Esophagus muscularis mucosa (tissue), 4 donors: ENCODE measurements at places on chromosomes 7 and 10. TPM values are rescaled to one million over a fixed set of nuclear protein-coding genes. Genes with fewer than 3 reads are reported as not detected.

GRCh38 chr10:113219446-113219845, 269.4 kb downstream of the TCF7L2 start:
- H3K4me3 ChIP-seq = no peak overlapping the region
- no peaks in the 10 kb centered on the region for H3K4me1 ChIP-seq
- no peak for DNase-seq

DNA sequence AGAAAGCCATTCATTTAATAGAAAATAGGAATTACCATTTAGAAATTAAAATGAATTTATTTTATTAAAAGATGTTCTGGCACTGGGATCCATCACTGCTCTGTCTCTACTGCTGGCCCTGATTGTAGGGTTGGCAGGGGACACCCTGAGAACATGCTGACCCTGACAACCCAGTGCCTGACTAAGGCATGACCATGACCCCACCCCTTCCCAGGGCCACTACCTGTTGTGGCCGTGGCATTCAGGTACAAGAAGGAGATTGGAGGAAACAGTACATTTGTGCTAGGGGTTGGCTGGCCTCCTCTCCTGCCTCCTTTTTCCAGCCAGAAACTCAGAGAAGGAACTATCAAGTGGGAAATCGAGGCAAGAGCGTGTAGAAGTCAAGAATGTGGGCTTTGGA, 197.0 kb upstream of the ZMIZ1 start:
- no peaks in the 10 kb centered on the region for H3K27me3 ChIP-seq
- H3K27ac ChIP-seq = no peak overlapping the region
- no peak overlapping the region for H3K4me3 ChIP-seq
- DNase-seq = peak; percentile 55
- no peaks in the 10 kb centered on the region for H3K36me3 ChIP-seq

GRCh38 chr7:55413442-55413841, 48.3 kb downstream of the LANCL2 start:
- H3K4me3 ChIP-seq = no peak overlapping the region
- H3K27me3 ChIP-seq = no peaks in the 10 kb centered on the region
- no peak for DNase-seq
- no peaks in the 10 kb centered on the region for H3K4me1 ChIP-seq
- no peak overlapping the region for H3K27ac ChIP-seq

DNA sequence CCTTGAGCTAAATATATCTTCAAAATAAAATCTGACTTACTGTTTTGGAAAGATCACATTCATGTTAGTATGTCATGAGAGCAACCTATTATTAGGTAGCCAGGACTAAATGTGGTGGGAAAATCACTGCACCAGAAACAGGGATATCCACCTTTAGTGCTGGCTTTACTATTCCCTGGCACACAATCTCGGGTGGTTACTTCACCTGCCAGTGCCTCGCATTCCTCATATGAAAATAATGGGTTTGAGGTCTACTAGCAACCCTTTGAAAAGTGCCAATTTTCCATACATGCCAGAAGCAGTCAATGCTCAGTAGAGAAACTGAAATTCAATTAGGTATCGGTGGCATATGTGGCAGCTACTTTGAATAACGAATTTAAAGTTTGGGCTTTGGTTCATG, 36.8 kb downstream of the PTN start:
- H3K27me3 ChIP-seq = no peaks in the 10 kb centered on the region
- DNase-seq = no peak
- no peaks in the 10 kb centered on the region for H3K36me3 ChIP-seq
- no peaks in the 10 kb centered on the region for H3K4me1 ChIP-seq
- no peak overlapping the region for H3K27ac ChIP-seq

DNA sequence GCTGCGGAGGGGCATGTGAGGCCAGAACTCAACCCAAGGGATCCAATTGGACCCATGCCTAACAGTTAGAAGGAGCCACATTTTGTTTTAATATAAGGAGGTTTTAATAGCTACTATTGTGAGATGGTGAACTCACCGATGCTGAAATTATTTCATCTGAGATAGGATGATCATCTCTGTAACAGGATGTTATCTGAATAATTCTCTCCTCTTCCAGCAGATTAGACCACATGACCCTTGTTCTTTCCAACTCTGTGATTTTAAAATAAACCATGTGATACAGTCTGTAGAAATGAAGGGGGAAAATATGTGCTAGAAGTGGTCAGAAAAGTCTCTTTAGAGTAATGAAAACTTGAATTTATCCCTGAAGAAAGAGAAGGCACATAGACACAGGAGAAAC, 385.8 kb downstream of the LRMDA start:
- H3K27me3 ChIP-seq = no peaks in the 10 kb centered on the region
- H3K27ac ChIP-seq = no peak overlapping the region
- H3K4me1 ChIP-seq = no peaks in the 10 kb centered on the region
- no peaks in the 10 kb centered on the region for H3K36me3 ChIP-seq
- no peak overlapping the region for H3K4me3 ChIP-seq
- no peak for DNase-seq

DNA sequence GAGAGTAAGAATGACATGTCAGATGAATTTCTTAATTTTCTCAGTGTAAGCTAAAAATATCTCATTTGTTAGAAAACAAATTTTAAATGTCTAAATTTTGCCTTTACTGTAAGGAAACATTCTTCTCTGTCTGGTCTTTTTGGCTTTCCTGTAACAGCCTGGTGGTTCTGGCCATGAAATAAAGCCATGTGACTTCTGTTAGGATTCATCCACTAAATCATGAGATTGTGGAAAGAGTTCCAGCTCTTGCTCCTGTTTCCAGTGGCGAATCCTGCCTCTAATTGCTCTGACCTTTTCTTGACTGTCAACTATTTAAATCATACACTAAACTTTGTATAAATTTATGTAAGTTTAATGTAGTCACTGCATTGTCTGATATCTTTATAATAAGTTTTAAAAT, 398.5 kb upstream of the AKR1E2 start:
- H3K4me1 ChIP-seq = no peaks in the 10 kb centered on the region
- no peaks in the 10 kb centered on the region for H3K36me3 ChIP-seq
- H3K4me3 ChIP-seq = no peak overlapping the region
- DNase-seq = no peak

GRCh38 chr7:51666266-51666665, 349.7 kb upstream of the COBL start:
- H3K27ac ChIP-seq = no peak overlapping the region
- no peaks in the 10 kb centered on the region for H3K27me3 ChIP-seq
- H3K4me3 ChIP-seq = no peak overlapping the region
- H3K36me3 ChIP-seq = no peaks in the 10 kb centered on the region
- no peak for DNase-seq

DNA sequence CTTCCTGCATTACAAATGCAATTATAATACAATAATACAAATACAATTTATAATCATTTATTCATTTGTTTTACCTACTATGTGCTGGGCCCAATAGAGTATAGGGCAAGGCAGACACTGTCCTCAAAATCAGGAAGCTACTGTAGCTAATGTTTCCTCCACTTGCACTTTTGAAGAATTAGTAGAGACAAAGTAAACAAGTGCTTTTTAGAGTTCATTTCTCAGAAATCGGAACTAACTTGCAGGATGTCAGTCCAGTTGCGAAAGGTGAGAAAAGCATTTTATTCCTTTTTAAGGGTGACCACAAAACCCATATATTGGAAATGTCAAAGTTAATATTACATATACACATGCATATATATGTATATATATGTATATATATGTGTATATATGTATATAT, 14.2 kb downstream of the ADRB1 start:
- no peak for DNase-seq
- no peaks in the 10 kb centered on the region for H3K36me3 ChIP-seq
- no peak overlapping the region for H3K27ac ChIP-seq
- H3K4me1 ChIP-seq = peaks cover 9% of the 10 kb centered on the region
- H3K4me3 ChIP-seq = no peak overlapping the region
- H3K27me3 ChIP-seq = no peaks in the 10 kb centered on the region

DNA sequence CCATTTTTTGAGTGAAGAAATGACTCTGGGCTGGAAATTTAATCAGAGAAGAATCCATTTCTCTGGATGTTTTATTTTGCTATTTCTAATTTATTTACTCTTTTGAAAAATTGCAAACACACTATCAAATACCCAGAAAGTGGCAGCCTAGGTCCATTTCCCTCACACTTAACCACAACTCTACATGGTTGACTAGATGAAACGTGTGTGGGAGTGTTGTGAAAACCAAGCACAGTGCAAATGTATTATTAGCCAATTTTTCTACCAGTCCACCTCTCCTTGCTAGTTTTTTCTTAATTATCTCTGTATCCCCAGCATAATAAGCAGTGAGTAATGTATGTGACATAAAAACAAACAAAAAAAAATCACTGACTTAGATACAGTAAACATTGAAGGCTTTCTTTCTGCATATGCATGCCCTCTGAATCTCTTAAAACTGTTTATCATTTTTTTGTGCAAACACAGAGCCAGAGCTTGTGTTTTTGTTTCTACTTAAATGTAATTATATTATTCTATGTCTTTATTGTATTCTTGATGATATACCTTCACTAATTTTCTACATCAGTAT, 30.9 kb downstream of the SCIN start:
- H3K4me1 ChIP-seq = no peaks in the 10 kb centered on the region
- no peaks in the 10 kb centered on the region for H3K27me3 ChIP-seq
- H3K36me3 ChIP-seq = no peaks in the 10 kb centered on the region
- no peak overlapping the region for H3K27ac ChIP-seq
- DNase-seq = no peak
- no peak overlapping the region for H3K4me3 ChIP-seq

DNA sequence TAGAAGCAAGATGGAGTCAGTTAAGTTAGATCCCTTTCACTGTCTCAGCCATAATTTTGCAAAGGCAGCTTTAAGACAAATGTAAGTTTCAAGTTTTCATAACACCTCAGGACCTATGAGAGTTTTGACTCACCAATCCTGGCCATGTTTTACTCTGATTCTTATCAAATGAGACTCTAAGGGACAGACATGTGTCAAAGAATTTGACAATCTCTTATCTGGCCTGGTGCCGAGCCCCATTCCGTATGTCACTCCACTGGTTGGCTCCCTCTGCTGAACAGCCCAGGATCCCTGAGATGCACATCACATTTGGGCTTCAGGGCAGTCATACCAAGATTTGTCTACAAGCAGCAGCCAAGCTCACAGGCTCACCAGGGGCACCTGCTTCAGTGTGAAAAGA, 187.6 kb upstream of the STK17A start:
- no peak overlapping the region for H3K27ac ChIP-seq
- no peak overlapping the region for H3K4me3 ChIP-seq
- H3K4me1 ChIP-seq = no peaks in the 10 kb centered on the region
- H3K27me3 ChIP-seq = no peaks in the 10 kb centered on the region
- DNase-seq = peak; percentile 24

DNA sequence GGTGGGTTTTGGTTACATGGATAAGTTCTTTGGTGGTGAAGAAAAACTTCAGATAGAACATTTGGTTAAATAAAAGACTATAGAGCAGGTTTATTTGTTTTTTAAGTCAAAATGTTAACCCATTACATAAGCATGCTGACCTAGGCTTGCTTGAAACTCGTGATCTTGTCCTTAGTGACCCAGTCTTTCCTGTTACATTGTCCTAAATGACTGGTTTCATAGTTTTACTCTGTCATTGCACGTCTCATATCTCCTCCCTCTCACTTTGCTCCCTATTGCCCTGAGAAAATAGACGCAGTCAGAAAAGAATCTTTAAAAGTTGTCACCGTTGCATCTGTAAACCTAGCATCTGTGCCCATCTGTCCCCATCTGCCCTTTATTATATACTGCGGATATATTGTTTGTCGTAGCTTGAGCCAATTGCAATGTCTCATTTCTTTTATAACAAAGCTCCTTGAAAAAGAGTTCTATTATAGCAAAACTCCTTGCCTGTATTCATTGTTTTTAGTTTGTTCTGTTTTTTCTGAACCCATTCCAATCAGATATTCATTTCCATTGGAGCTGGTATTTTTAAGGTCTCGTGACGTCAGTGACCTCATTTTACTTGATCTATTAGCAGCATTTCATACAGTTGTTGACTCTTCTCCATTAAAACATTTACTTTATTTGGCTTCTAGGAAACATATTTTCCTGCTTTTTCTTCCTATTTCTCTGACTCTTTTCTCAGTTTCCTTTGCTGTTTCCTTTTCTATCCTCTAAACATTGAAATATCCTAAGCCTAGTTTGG, 57.3 kb downstream of the HELLS start:
- H3K27me3 ChIP-seq = no peaks in the 10 kb centered on the region
- no peak overlapping the region for H3K4me3 ChIP-seq
- DNase-seq = no peak
- H3K36me3 ChIP-seq = no peaks in the 10 kb centered on the region
- no peak overlapping the region for H3K27ac ChIP-seq

DNA sequence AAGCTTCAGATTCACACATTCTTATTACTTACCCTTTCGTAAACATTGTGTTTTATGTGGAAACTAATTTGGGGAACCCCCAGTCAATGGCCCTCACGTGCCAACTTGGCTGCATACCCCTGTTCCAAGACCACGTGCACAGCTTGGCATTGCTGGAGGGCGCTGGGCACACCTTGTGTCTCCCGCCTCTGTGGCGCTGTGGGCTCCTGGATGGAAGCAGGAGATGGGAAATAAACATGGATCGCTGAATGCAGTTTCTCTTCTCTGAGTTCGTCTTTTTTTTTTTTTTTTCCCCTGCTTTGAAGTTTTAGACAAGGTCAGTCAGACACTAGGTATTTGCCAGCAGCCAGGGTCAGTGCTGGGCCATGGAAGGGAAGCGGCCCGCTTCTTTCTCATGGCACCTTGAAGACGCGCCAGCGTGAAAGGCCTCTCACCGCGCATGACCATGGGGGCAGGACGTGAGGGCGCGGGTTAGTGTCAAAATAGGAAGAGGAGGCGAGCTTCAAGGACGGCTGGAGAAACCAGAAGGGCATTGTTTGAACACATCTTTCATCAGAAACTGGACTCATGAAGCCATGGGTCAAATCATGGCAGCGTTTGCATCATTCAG, 27.3 kb downstream of the BNIP3 start:
- no peak overlapping the region for H3K27ac ChIP-seq
- H3K27me3 ChIP-seq = no peaks in the 10 kb centered on the region
- H3K36me3 ChIP-seq = peaks cover 73% of the 10 kb centered on the region
- no peak for DNase-seq
- no peak overlapping the region for H3K4me3 ChIP-seq

- H3K4me1 ChIP-seq = no peaks in the 10 kb centered on the region
- H3K4me3 ChIP-seq = no peak overlapping the region
- no peaks in the 10 kb centered on the region for H3K36me3 ChIP-seq
- H3K27me3 ChIP-seq = no peaks in the 10 kb centered on the region
Observed at GRCh38 chr10:91901784-91902677, 7.3 kb downstream of the FGFBP3 start.

DNA sequence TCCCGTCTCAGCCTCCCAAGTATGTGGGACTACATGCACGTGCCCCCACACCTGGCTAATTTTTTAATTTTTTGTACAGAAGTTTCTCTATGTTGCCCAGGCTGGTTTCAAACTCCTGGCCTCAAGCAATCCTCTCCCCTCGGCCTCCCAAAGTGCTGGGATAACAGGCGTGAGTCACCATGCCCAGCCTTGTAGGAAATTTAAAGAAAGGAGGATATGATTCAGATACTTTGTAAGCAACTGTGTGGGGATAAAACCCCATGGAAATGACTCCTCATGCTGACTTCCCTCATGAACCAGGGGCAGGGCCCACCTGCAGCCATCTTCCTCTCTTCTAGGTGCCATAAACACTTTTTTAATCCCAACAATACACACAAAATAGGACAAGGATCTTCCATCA, 50.2 kb downstream of the APBB1IP start:
- H3K27ac ChIP-seq = no peak overlapping the region
- H3K4me1 ChIP-seq = peaks cover 11% of the 10 kb centered on the region
- H3K4me3 ChIP-seq = no peak overlapping the region
- DNase-seq = no peak
- H3K36me3 ChIP-seq = no peaks in the 10 kb centered on the region

Gene ABHD11
- 6.7 TPM for total RNA-seq

Gene GTPBP10
- total RNA-seq = 14.4 TPM

Gene SH2D4B
- total RNA-seq = 0.42 TPM

Gene FBXL13
- 0.52 TPM for total RNA-seq

Gene RBP3
- 0.06 TPM for total RNA-seq

Gene SPDYE2B
- total RNA-seq = not detected

Gene ACSM6
- not detected for total RNA-seq

Gene GPR15LG
- not detected for total RNA-seq

Gene OPN4
- total RNA-seq = 0.32 TPM
